ENCODE measurements at places on chromosomes 3 and 15. TPM values are rescaled to one million over a fixed set of nuclear protein-coding genes. Genes with fewer than 3 reads are reported as not detected.

DNA sequence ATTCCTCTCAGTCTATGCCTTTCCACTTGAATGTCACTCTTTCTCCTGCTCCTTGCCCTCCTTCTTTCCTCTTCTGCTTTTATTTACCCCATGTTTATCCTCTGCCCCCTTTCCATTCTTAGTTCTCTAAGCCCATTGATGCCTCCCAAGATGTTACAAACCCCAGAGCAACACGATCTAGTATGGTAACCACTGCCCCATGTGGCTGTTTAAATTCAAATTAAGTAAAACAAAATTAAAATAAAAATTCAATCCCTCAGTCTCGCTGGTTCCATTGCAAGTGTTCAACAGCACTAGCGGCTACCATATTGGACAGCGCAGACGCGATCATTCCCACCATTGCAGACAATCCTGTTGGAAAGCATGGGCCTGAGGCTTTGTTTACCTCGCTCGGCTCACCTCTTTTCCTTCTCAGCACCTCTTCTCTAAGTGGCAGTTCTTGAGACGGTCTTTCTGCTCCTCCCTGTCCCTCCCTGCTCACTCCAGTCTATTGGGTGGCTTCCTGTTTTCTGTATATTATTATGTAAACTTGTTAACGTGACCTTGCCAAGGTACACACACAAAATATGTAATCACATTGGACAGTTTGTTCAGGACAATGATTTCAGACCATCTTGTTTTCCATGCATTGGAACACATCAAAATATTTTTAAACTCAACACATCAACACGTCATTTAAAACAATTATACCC, 21.8 kb upstream of the CA12 start:
- DNase-seq = no peak

DNA sequence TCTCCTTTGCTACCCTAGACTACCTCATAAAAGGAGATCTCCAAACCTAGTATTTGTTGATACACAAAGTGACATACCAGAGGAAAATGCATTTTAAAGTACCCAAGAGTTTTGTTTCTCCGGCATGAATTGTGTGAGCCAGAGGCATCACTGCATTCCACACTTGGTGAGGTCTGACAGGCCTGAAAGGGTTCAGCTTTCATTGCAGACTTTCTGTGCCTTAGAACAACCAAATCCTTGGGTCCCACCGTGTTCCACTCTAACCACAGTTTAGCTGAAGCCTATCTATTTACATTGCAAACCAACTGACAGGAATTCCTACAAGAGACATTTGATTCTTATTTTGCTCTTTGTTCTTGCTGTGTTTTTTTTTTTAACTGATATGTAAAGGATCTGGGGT, 21.0 kb upstream of the EID1 start:
- peak; percentile 23 for DNase-seq

DNA sequence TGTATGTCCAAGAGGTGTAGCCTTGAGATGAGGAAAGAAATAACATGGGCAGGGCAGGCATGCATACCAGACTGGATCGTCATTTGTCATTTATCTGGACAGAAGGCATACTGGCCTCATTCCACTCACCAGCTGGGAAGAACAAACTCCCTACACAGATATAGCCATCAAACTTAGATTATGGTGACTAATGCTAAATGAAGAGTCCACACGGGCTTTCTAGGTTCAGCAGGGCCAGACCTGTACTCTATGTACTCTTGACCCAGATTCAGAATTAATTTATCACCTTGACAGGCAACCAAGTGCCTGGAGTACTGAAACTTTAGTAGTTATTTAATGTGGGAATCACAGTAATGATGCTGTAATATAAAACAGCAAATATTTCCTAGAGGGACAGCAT, 164.3 kb upstream of the IL12A start:
- no peak for DNase-seq

- DNase-seq = no peak
Measured at GRCh38 chr3:168865022-168865551, 769.4 kb upstream of the GOLIM4 start.

- DNase-seq = no peak
Measured at GRCh38 chr15:95494971-95495541, 835.4 kb upstream of the NR2F2 start.

DNA sequence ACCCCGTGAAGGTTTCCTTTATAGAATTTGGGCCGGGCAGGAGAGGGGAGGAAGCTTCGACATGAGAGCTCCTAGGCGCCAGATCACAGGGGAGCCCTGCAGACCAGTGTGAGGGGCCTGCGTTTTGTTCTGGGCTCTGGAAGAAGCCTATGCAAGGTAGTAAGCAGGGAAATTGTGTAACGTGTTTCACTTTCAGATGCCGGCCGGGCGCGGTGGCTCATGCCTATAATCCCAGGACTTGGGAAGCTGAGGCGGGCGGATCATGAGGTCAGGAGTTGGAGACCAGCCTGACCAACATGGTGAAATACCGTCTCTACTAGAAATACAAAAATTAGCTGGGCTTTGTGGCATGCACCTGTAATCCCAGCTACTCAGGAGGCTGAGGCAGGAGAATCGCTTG, 65.2 kb downstream of the GABRG3 start:
- no peak for DNase-seq

DNA sequence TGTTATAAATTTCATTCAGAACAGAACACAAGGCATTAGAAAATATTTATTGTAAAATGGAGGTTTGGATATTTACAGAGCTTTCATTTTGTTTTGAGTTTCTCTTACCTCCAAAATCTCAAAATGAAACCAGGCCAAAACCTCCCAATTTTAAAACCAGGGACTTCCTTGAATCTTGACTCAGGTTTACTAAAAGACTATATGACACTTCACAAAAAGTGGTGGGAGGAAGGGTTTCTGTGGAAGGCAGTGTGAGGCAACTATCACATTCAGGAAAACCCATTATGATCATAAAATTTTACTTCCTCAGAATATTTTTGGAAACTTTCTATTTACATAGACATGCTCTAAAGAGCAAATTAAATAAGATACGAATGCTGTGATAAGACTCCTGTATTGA, 205.8 kb upstream of the EOMES start:
- DNase-seq = no peak

DNA sequence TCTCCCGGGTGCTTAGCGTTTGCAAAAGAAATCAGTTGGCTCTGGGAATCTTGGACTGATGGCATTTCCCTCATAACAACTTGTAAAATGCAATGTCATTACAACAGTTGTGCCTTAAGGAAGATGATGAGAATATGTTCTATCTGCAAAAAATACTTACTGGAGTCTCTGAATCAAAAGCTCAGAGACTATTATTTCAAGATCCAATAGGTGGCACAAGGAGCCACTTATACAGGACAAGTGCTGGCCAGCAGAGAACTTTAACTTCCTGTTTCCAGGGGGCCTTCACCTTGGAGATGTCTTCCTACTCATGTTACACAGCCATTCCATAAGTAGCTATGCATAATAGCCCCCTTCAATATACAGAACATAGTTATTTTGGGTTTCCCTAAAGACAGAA, 8.9 kb upstream of the RPS27L start:
- no peak for DNase-seq

Gene GREM1
- total RNA-seq = 3.6 TPM

Gene PPM1L
- total RNA-seq = 12.0 TPM

Gene GCSAM
- total RNA-seq = 1.2 TPM

Gene LMOD3
- total RNA-seq = 8.9 TPM
